Uterus (tissue), 4 donors: ENCODE measurements at places on chromosomes 12 and 14. TPM values are rescaled to one million over a fixed set of nuclear protein-coding genes. Genes with fewer than 3 reads are reported as not detected.
A peak's percentile ranks its signal among the peaks of the same experiment; 100 is the strongest.

SLC6A13 gene
- 1.2 TPM for total RNA-seq

MFAP5 gene
- total RNA-seq: 36.8 TPM

TMEM119 gene
- total RNA-seq: 11.5 TPM

CLEC6A gene
- not detected for total RNA-seq

MMP17 gene
- 3.7 TPM for total RNA-seq

STXBP6 gene
- 15.4 TPM for total RNA-seq

CAPZA3 gene
- 0.35 TPM for total RNA-seq

SLC25A47 gene
- total RNA-seq: not detected

DNA sequence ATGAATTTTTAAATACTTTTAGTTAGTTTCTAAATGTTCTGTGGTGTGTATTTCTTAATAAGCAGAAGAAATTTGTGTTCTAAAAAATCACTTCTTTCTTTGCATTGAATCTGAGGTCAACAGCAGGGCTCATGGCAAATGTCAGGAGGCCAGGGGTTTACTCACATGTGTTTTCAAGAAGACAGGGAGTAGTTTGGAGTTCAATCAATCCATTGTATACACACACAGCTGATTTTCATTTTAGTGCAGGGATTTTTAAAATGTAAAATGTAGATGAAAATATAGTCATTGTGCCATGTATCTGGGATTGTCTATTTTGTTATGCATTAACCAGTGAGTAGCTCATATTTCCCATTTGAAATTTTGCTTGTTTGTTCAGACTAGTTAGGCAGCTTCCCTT is 62.1 kb downstream of the EML1 start:
- DNase-seq: no peak

DNA sequence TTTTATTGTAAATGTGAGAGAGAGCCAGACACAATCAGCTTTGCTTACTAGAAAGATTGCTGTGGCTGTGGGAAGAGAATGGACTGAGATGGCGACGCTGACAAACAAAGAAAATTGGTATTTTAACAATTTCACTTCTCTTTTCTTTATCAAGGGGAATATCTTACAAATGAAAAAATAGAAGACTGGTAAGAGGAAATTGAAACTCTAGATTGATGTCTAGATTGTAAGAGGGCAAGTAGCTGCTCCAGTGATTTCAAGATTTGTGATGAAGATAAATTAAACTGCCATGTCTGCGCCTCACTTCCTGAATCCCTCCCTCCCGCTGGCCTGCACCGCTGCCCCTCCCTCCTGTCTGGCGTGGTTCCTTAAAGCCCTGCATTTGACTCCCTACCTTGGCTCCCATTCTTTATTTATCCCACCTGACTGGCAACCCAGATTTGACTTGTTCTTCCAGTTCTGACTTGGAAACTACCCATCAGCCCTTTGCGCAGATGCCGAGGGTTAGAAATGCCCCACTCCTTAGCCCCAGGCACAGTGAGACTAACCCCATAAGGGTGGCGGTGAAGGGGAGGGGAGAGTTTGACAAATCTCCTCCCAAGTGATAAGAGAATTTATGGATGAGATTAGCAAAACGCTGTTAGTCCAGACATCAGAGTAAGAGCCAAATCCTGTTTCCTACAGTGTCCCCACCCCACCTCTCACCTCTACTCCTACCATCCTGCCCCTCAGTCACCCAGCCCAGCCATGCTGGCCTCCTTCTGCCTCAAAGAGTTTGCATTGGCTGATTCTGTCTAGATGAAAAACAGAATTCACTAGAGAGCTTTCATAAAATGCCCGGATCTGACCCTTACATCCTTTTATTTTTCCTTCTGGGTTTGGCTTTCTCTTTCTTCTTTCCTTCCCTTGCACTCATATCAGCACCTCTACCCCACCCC is 125.3 kb upstream of the ATF7IP start:
- no peak for DNase-seq

DNA sequence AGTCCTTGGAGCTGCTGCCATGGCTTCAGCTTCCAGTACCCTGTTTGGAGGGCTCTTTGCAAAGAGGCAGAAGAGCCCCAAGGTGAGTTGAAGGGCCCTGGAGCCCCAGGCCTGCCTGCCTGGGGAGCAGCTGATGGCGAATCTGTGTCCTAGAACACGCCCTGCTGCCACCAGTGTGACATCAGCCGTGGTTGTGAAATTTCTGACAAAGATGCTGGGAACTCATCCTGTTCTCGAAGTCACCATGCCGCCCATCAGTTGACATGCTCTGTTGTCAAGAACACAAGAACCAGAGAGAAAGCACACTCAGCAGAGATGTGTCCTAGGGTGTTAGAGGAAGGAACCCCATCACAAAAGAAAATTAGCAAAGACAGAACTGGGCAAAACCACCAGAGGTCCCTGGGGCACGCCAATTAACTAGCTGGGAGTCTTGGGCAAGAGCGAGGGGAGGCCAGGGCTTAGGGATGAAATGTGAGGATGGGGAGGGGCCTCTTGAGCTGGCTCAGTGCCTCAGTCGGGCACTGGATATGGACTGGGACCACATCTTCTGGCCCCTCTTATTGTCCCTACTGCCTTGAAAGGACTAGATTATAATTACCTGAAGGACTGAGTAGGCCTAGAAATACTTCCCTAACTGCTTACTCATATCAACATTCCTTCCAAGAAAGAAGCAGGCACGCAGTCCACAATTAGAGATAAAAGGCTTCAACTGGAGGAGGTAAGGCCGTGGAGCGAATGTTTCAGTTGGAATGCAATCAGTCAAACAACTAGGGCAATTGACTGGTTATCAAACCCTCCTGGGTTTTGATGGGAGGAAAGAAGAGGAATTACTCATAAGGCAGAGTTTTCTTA is 163.1 kb downstream of the CACNA1C start:
- no peak for DNase-seq

- no peak for DNase-seq
Observed at GRCh38 chr12:40034712-40035111, 71.2 kb downstream of the SLC2A13 start.

DNA sequence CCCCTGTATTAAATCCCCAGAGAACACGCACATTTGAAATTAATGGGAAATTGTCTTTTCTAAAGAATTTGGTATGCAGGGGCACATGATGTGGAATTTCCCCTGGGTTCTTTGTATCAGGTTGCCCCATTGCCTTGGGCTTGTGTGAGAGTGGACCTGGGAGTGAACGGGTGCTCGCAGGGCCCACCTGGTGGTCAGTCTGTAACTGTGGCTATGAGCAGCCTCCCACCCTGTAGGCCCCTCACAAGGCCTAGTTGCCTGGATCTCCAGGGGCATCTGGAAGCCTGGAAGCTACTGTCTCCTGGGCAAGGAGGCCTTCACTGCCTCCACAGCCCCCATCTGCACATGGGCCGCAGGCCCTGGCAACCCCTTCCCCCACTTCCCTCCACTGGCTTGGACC is 96.7 kb downstream of the SLC25A47 start:
- DNase-seq: no peak

DNA sequence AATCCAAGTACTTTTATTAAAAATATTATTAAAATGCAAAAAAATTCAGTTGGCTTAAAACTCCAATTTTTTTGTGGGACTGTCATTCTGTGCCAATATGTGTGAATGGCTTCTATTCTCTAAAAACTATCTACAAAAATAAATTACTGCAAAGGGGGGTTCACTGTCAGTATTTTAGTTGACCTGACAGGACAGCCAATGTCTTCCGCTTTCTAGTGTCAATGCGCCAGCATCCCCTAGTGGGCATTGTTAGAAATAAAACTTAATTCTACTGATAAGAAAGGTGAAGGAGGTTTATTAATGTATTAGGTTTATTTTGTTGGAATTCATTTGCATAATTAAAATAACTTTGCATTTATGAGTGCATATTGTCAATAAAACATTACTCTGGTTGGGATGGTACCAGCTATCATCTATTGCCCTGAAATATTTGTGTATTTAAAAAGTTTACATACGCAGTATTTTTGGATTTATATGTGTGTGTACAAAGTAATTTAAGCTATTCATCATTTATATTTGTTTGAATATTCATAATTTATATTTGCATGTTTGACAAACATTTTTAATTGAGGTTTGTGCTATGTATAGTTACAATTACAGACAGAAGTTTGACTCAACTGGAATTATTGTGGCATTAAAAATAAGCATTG is 527.2 kb downstream of the FLRT2 start:
- DNase-seq: no peak

GRCh38 chr14:92411135-92411534 is 88.2 kb downstream of the SLC24A4 start:
- no peak for DNase-seq

DNA sequence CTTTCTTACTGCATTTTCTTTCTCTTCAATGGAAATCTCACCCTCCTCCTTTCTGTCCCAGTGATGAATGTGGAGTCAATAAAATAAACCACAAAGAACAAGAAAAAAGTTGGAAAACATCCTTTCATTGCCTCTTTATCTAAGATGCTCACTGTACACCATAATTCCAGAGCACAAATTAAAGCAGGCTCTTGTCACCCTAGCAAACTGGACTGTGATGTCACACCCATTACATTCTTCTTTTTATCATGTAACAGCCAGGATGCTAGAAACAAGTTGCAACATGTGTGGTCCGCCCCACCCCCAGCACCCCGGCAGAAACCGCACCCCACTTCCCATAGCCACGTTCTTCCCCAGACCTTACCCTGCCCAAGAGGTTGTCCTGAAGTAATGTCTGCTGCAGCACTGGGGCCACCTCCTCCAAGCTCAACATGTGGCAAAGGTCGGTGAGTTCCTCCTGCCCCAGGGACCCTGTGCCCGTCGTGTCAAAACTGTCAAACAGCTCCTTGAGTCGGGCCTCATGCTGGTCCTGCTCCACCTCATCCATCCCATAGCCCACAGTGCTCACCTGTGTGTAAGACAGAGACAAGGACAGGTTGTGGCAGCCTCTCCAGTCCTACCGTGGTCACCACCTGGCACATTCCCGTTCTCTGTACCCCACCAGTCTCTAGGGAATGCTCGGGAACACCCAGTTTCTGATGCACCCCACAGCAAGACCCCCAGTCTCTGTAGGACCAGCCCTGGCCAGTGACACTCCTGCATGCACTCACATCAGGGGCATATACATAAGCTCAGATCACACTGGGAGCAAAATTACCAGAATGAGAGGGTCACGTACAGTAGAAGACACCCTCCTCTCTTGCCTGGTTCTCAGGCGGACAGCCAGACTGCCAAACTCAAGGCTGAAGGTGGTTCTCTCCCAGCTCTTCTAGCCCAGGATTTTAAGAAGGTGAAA is 9.2 kb downstream of the NIN start:
- DNase-seq: no peak

GRCh38 chr12:81798294-81798693 is 39.1 kb upstream of the PPFIA2 start:
- no peak for DNase-seq

DNA sequence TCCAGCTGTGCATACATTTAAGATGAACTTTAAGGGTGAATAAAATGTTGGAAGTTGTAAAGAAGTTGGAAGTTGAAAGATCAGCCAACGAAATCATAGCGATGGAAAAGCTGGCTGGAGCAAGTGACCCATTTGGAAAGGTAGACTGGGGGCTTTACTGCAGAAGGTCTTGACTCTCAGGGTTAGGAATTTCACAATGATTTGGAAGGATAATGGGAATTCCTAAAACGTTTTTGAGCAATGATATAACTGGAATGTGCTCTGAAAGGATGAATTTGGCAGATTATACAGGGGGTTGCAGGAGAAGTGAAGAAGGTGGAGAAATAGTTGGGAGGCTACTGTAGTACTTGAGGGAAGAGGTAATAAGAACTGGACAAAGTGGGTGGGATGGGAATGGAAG is 27.4 kb downstream of the EMP1 start:
- no peak for DNase-seq

DNA sequence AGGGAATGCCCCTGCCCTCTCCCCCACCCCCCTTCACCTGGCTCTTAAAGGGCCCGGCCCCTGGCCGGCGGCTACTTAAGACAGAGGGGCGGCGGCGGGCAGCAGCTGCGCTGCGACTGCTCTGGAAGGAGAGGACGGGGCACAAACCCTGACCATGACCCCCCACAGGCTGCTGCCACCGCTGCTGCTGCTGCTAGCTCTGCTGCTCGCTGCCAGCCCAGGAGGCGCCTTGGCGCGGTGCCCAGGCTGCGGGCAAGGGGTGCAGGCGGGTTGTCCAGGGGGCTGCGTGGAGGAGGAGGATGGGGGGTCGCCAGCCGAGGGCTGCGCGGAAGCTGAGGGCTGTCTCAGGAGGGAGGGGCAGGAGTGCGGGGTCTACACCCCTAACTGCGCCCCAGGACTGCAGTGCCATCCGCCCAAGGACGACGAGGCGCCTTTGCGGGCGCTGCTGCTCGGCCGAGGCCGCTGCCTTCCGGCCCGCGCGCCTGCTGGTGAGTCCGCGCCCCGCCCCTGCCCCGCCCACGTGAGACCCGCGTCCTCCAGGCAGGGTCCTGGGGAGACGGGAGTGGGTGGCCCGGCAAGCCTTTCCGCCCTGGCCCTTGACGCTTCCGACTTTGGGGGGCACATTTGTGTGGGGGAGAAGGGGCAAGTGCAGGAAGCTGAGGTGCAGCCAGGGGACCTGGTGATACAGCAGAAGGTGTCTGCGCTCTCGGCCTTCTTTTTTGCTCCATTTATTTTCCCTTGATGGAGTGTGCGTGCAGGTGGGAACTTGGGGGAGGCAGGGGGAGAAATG is at the start of gene IGFBP6:
IGFBP6 (plus strand) TSS at position 104 of the 790 bp plus-strand sequence; CDS start at position 155, 51 bp downstream.
- DNase-seq: peak; percentile 77

DNA sequence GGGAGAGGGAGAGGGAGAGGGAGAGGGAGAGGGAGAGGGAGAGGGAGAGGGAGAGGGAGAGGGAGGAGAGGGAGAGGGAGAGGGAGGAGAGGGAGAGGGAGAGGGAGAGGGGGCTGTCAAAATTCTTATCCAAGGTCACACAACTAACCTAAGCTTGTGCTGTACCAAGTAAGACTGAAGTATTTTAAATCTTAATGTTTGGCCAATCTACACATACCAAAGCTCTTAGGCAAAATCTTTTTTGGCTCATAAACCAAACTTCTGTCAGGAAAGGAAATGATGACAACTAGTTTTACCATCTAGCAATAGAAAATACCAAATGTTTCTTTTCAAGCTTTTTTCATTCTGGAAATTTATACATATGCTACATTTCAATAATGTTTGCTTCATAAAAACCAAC is 33.8 kb downstream of the CCDC38 start:
- DNase-seq: no peak

- no peak for DNase-seq
Observed at GRCh38 chr14:100124551-100125088, 34.8 kb downstream of the DEGS2 start.

DNA sequence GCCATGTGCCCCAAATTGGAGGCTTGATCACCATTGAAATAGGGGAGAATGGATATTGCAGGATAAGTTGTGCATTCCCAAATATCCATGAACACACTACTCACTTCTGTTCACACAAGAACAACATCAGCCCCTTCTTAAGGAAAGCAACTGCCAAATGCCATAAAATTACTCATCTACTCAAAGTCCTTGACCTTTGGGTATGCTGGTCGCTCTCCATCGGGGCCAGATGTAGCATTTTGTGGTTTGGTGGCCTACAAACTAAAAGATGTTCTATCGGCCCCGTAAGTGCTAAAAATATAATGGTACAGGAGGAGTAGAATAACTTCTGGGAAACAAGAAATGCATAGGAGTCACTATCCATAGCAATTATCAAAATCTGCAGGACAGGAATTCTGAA is 362.6 kb downstream of the AEBP2 start:
- no peak for DNase-seq

GRCh38 chr12:12839003-12839395 is 25.9 kb downstream of the DDX47 start:
- DNase-seq: no peak

- DNase-seq: no peak
Observed at GRCh38 chr12:47900131-47901062, 4.4 kb downstream of the VDR start.
